Astrocyte of the cerebellum (primary cell): ENCODE measurements at places on chromosomes 1 and 21.

- no peak for DNase-seq
Observed at GRCh38 chr1:207919523-207920170, 8.7 kb upstream of the CD34 start.

DNA sequence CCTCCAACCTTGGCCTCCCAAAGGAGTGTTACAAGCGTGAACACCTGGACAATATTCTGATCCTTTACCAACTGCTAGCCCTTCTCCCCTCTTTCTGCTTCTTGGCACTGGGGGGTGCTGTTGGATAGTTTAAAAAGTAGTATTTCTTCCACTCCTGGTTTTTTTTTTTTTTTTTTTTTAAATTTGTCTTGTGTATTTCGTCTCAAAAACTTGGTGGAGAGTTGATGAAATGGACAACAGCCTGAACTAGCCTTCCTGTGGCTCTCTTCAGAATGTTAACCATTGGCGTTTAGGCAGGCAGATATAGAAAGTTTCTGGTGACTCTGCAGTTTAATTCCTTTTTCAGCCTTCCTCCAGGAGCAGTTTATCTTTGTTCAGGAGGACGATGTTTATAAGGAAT is 69.7 kb upstream of the USP24 start:
- peak; percentile 26 for DNase-seq

GRCh38 chr1:15412175-15412800 is 2.6 kb downstream of the EFHD2 start:
- DNase-seq = no peak

DNA sequence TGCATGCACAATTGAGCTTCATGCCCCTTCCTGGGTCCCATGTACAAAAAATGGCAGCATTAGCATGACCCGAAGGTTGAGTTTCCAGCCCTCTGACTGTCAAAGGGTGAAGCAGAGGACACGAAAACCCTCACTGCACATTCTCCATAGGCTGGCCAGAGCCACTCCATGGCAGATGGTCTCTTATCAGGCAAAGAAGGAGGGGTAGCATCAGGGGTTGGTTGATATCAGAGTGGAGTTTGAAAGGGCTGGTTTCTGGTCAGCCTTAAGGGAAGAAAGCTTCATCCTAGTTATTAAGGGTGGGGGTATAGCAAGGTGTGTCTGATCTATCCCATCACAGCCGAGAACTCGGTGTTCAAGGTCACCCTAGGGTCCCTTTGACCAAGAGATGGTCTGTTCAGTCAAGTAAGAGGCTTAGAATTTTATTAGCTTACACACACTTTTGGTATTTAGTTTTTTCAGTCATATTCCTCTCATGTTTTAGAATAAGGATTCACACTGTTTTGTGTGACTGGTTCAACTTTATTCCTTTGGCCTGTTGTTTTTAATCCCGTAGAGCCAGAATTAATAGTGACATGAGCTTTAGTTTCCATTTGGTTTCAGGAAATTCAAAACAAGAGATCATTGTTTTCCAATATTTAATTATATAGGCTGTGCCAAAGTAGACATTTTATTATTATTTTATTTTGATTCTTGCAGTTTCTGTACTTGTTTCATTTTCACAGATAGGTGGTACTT is 199.9 kb upstream of the FMN2 start:
- no peak for DNase-seq

DNA sequence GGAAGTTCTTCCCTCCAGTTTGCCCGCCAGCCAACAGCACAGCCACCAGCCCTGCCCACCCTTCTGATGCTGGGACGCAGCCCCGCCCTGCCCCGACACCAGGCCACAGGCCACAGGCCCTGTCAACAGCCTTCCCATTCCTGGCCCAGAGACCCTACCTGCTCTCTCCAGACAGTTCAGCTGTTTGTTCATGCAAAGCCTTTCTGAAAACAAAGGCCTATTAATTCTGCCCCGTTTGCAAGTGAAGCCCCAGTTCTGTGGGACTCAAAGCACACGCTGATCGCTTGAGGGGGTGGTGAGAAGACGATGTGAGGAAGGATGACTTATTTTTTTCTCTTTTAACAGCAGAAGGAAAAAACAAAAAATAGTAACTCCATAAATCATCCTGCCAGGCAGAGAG is 55.4 kb upstream of the KIF26B start:
- no peak for DNase-seq

DNA sequence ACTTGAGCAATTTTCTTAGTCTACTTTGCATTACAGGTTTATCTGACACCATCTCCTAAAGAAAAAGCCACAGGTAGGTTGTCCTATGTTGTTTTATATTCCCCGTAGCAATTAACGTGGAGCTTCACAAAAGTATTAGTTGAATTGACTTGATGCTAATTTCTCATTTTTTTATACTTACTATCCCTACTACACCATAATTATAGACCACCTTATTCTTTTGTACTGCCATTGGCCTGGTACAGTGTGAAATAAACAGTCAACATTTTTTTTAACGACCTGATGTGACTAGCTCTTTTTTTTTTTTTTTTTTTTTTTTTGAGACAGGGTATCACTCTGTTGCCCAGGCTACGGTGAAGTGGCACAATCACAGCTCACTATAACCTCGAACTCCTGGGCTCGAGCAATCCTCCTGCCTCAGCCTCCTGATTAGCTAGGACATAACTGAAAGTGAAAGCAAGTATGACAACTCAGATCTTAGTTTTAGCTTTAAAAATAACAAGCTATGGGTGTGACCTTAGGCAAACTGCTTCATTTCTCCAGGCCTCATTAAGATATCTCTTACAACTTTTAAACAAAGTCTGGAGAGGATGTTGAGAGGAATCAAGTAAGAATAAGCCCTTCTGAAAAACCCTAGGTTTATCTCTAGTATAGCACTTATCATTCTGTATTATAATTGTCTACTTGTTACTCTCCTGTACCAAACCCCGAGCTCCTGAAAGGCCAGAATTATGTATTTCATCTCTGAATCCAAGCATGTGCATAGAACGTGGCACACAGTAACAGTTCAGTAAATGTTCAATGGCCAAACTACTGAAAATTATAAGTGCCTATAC is 49.5 kb downstream of the LUZP1 start:
- DNase-seq = no peak

- DNase-seq = no peak
Observed at GRCh38 chr1:162470216-162470615, 27.4 kb upstream of the UHMK1 start.

DNA sequence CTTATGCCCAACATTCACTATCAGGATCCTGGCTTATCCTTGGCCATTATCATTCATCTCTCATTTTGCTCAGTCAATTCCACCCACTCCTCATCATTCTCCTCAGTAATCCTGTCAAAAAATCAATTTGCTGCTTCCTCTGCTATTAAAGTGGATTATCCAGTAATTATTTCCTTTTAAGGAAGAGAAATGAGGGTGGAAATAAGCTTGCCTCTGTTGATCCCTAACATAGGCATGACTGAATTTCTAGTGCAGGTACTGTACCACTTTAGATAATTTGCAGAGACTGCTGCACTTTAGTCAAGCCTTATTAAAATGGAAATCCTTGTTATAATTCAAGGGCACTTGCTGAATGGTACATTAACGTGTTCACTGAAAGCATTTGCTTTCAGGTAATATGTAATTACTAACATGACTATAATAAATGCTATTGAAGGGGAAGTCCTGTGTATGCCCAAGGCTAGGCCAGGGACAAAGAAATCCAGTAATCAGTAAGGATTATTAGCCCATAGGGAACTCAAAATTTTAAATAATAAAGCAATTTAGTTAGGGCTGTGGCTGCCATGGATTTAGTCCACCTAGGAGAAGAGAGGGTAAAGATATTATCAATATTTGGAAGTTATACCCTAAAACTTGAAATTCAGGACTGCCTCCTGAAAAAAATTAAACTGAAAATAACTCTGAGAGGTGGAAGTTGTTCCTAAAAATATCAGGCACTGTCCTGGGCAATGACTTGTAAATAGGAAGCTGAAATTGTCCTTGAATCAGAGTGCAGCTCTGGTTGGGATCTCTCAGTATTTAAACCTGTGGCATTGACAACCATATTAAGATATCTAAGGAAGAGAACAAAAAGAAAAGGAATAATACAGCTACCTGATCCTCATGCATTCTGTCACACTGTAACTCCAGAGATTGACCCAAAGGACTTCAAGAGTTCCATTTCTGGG is 43.4 kb downstream of the RGS2 start:
- no peak for DNase-seq

- no peak for DNase-seq
Observed at GRCh38 chr1:14567056-14567455, 31.4 kb upstream of the KAZN start.

DNA sequence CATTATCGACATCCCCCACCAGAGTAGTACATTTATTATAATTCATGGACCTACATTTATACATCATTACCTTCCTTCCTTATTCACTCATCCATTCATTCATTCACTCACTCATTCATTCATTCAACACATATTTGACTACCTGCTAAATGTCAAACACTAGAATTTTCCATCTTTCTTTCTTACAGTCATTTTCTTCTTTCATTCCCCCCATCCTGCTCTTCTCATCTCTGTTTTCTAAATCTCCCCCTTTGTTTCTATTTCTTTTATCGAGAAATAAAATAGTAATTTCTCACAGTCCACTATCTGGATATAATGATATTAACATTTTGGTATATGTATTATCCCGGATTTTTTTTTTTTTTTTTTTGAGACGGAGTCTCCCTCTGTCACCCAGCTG is 27.8 kb upstream of the FMO3 start:
- DNase-seq = no peak

DNA sequence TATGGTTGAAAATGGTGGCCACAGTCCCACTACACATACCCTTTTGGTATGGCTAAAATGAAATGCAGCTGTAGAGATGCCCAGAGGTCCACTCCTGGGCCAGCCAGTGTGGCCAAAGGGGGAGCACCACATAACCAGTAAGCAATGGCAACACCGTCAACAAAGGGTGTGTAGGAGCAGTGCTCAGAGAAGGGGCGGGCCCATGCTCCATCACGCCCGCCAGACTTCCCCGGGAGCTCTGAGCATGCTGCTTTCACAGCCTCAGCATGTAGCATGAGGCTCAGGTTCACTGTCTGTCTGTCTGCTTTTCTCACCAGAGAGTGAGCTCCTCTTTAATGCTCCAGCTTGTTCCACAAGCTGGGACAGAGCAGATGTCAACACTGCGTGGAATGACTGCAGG is 537.6 kb downstream of the MATN1 start:
- DNase-seq = no peak

DNA sequence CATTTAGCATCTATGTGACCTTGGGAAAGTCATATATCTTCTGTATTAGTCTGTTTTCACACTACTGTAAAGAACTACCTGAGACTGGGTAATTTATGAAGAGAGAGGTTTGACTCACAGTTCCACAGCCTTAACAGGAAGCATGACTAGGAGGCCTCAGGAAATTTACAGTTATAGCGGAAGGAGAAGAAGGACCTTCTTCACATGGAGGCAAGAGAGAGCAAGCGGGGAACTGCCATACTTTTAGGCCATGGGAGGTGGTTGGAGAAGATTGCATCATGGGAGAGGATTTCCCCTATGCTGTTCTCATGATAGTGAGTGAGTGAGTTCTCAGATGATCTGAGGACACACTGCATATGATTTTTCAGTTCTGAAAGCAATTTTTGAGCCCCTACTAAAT is 87.9 kb downstream of the CLEC20A start:
- DNase-seq = no peak

- no peak for DNase-seq
Observed at GRCh38 chr21:42833439-42833815, 45.9 kb downstream of the WDR4 start.

DNA sequence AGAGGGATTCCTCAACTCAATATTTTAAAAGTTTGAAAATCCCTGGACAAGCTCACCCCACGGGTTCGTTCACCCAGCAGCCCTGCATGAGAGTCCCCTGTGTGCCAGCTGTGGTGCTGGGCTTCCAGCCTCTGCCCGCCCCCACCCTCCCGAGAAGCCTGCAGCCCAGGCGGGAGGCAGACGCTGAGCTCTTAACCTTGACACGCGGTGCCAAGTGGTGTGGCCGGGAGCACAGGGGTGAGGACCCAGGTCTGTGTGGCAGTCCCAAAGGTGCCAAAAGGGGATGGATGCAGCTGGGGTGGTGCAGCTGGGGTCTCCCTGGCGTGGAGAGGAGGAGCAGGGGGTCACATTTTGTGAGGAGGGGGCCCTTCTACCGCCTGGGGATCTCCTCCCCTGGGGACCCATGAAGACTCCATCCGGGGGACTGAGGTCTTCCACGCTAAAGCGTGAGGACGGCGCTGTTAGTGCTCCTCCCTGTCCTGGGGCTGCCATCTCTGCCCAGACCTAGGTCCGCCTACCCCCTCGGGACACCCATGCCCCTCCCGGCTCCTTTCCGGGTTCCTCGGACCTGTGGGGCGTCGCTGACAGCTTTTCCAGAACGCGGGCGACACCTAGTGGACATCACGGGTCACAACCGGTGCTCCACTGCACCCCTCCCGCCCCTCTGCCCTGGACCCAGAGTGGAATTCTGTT is 12.9 kb downstream of the PLA2G2F start:
- DNase-seq = peak; percentile 22

- DNase-seq = no peak
Observed at GRCh38 chr1:201511396-201511940, 4.5 kb upstream of the CSRP1 start.

DNA sequence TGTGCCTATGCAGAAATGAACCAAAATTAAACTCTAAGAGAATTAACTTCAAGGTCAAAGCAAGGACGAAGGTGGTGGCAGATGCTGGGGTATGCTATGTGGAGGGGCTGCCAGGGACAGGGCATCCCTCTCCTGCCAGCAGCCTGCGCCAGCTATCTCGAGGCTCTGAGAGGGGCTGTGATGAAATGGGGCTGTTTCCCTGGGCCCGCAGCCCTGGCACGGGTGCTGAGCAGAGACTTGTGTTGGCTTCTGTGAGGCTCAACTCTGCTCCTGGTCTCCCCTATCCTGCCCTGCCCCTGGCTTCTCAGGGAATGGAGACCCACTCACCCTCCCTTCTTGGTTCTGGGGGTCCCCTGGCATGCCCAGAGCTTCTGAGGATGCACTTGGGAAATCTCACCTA is 41.9 kb upstream of the TIAM1 start:
- no peak for DNase-seq

- no peak for DNase-seq
Observed at GRCh38 chr1:240199758-240200645, 108.3 kb downstream of the FMN2 start.

GRCh38 chr1:114531094-114531493 is 20.1 kb upstream of the TRIM33 start:
- no peak for DNase-seq

GRCh38 chr21:38804789-38805327 is 871 bp upstream of the ETS2 start:
- no peak for DNase-seq

GRCh38 chr1:106678279-106679050 is 378.0 kb upstream of the PRMT6 start:
- no peak for DNase-seq
